Fibroblast of pulmonary artery (primary cell): ENCODE measurements at places on chromosomes 3 and 15.

DNA sequence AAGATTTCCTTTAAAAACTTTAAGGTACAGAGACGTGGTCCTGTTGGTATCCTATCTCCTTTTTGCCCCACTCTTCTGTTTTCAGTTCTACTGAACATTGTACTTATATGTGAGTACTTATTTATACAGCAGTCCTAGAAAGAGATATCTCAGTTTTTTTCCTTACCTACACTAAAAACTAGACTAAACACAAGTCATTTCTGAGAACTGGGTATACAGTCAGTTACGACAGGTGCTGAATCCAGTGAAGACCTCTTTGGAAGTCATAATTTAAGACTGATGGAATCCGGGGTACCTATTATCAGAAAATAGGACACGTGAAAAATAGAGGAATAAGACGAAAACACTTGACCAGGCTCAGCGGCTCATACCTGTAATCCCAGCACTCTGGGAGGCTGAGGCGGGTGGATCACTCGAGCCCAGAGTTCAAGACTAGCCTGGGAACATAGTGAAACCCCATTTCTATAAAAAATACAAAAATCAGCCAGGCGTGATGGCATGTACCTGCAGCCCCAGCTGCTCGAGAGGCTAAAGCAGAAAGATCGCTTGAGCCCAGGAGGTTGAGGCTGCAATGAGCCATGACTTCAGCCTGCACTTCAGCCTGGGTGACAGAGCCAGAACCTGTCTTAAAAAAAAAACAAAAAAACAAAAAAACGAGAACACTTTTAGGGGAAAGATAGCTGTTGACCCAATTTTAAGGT, 76.3 kb downstream of the KLHL25 start:
- DNase-seq, result no peak

GRCh38 chr3:10459954-10460754, 45.2 kb downstream of the ATP2B2 start:
- peak; percentile 83 for DNase-seq

DNA sequence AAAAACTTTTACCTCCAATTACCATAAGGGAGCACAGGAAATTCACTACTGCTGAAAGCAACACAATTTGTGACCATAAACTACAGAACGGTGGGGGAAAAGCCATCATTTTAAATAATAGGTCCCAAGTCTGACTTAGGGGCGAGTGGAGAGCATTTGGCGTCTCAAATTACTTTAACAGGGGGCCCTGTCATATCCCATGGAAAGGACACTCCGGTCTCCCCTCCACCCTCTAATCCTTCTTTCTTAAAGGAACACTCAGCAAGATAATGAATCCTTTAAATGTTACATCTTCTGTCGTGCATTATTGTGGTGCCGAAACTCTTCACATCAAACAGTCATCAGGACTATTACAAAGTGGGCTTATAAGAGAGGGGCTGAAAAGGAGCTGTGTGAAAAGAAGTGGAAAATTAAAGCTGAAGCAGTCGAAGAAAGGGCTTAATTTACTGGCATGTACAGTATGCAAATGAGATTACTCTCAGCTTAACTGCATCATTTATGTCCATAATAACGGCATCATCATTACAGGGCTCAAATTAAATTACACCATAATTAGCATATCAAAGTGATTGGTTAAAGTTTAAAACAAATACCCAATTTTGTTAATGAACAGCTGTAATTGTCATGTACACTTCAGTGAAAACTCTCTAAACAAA, 342.2 kb downstream of the FOXP1 start:
- no peak for DNase-seq

- DNase-seq, result no peak
Measured at GRCh38 chr3:177725165-177725564, 527.9 kb upstream of the TBL1XR1 start.

- DNase-seq, result no peak
Measured at GRCh38 chr3:196215493-196216020, 777 bp upstream of the SLC51A start.

DNA sequence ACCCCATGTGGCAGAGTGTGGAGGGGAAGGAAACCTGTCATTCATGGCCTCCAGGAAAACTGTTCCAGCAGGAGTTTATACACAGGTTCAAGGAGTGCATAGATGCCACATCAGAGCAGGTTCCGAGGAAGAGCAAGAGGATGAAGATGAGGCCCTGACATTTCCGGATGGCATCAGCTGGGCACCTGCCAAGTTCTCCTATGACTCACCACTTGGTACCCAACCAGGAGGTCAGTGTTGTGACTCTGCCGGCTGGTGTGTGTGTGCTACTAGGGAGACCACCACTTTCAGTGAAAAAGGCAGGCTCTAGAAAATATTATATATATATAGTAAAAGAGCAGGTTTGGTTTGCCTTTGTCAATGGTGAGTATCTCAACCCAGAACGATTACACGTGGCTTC, 69.3 kb downstream of the NTRK3 start:
- DNase-seq, result peak; percentile 1

GRCh38 chr3:191139736-191140135, 59.3 kb upstream of the OSTN start:
- DNase-seq, result no peak

DNA sequence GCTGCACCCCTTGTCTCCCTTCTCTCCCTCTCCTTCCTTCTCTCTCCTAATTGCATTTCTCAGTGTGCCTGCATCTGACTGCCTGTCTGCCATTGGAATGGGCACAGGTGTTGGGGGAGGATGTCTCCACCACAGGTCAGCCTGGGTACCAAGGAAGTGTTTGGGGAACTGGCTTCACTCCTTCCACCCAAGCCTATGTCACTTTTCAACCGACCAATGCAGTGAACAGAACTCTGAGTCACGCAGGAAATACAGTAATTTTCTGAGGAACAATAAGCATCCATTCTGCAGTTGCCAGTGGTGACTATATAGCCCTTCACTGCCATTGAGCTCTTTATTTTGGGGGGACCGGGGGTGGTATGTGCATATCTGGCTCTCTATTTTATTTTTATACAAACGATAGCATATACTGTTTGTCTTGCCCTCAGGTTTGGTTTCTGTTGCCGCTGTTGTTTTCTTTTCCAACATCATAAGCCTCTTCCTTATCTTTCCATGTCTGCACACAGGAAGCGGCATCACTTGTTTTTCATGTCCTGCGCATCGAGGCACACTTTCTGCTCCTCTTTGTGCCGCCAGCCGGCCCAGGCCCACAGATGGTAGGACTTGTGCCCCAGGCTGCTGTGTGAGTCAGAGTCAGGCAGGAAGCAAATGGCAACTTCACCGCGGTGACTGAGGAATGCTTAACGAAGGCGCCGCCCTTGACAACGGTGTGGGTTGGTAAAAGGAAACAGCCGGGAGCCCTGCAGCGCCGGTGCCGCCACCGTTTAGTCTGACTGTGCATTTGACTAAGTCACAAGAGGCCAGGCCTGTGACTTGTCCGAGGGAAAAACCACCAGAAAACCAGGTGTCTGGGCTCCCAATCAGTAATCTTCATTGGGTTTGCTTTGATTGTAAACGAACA, 21.1 kb upstream of the CDCP1 start:
- peak; percentile 90 for DNase-seq

- no peak for DNase-seq
Measured at GRCh38 chr3:168072323-168072650, 23.4 kb downstream of the GOLIM4 start.

GRCh38 chr15:74109713-74110112, 20.7 kb upstream of the ISLR2 start:
- DNase-seq, result no peak

- DNase-seq, result no peak
Measured at GRCh38 chr3:17021614-17022013, 136.9 kb downstream of the PLCL2 start.

GRCh38 chr3:112857526-112857925, 10.9 kb upstream of the CD200R1L start:
- no peak for DNase-seq

GRCh38 chr3:120688121-120688520, 6.1 kb upstream of the HGD start:
- peak; percentile 39 for DNase-seq

- no peak for DNase-seq
Measured at GRCh38 chr15:57344282-57344681, 32.0 kb upstream of the CGNL1 start.

DNA sequence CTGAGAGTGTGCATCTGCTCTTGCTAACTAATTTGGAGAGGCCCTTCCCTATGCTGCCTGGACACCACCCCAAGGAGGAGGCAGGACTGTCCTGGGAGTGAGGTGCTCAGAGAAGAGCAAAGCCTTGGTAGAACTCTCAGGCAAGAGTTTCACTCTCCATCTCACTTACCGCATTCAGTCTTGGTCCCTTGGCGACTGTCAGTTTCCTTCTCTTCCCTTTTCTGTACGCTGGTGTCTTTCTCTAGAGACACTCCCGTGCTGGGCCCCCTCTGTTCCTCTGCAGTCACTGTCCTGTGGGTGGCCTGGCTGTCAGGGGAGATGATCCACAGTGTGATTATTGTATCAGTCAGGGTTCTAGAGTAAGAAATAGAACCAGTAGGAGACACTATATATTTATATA, 44.0 kb downstream of the IDH2 start:
- no peak for DNase-seq

DNA sequence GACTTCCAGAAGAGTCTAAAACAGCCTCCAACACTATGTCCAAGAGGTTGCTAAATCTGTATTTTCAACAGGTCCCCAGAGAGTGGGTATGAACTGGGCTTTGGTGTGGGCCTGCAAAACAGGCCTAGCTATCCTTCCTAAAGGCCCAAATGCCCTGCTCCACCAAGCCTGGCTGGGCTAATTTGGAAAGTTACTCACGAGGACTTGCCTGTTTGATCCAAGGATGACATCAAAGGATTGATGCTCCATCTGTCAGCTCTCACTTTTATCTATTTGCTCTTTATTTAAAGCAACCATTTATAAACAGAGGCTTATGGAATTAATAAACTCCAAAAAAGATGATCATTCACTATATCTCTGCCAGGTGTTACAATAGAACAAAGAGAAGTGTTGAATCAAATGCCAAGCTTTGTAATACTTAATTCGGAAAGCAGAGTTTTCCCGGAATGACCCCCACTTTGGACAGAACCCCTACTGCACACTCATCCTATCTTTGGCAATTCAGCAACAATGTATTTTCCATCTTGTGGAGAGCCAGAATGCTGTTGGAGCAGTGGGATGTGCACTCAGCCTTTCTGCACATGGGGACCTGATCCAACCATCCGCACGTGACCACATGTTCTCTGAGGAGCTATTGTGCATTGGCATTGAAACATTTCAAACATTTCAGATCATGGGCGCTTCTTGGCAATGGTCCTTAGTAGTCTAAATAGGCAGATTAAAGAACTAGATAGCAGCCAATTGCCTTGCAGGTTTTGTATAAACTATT, 163.3 kb upstream of the THBS1 start:
- DNase-seq, result no peak

DNA sequence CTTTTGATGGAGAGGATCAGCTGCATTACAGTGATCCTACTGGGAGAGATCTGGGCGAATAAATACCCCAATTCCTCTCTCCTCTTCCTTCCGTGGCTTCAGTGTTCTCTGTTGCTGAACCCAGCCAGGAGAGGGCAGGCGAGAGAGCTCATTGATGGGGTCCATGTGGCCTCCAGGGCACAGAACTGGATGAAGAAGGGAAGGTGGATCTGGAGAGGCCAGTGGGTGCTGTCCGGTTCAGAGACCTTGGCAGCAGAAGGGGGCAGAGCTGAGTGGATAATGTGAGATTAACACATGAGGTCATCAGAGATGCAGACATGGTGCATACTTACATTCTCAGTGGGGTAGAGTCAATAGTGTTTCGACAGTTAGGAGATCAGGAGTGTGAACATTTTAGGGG, 193.6 kb downstream of the CLSTN2 start:
- peak; percentile 6 for DNase-seq

DNA sequence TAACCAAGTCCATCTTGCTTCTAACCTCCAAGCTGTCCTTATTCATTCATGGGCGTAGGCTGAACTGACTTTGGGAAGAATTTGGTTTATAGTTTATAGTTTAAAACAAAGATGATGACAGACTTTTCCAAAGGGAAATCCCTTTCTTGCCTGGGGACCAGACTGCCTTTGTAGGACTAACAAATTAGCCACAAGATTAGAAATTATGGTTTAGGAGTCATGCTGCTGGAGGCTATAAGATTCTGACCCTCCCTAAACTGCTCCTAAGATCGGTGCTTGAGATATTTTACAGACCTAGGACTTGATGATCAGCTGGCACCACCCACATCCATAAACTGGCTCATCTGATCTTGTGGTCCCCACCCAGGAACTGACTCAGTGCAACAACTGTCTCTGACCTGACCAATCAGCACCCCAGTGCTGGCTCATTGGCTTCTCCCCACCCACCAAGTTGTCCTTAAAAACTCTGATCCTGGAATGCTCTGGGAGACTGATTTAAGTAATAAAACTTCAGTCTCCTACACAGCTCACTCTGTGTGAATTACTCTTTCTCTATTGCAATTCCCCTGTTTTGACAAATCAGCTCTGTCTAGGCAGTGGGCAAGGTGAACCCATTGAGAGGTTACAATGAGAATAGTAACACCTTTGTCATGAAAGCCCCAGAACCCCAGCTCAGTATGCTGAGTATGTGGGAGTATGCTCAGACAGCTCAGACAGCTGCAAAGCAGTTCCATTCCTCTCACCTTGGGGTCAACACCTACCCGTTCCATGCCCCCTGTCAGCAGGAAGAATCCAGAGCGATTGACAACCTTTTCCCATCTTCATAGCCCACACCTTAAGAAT, 51.6 kb upstream of the C15orf39 start:
- peak; percentile 59 for DNase-seq

GRCh38 chr3:43757666-43758321, 67.1 kb downstream of the ABHD5 start:
- no peak for DNase-seq

DNA sequence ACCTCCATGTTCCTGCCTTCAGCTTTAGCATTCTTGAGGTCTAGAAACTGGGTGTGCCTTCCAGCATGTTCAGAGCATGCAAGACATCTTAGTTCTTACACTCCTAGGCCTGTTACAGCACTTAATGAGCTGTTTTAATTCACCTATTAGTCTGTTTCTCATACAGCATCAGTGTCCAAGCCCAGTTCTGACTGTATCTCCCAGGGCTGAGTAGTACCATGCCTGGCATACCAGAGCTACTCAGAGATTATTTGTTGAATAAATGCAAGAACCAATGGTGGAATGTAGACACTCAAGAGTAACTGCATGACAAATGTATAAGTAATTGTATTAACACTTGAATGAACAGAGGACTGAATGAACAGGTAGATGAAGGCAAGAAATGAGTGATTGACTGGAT, 61.8 kb upstream of the SCN5A start:
- DNase-seq, result no peak

GRCh38 chr3:197302033-197302432, 3.6 kb upstream of the DLG1 start:
- no peak for DNase-seq

- no peak for DNase-seq
Measured at GRCh38 chr3:25153561-25153960, 274.5 kb upstream of the RARB start.

GRCh38 chr3:22887664-22888291, 315.3 kb upstream of the UBE2E2 start:
- peak; percentile 61 for DNase-seq

DNA sequence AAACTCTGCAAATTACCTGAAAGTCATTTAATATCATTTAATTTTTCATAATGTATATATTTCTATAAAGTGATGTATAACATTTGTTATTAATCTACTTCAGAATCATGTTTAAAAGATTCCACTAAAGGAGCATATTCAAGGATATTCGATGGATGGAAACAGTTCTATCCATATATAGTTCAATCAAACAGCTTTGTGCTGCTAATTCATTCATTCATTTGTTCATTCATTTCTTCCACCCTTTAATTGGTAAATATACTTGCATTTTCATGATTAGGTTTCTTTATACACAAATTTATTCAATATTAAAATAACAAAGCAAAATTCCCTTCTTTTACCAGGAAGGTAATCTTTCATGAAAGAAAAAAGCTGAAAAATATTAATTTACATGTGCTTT, 64.7 kb downstream of the RNF13 start:
- DNase-seq, result no peak
